ENCODE measurements at places on chromosomes 5 and 9.
A peak's percentile ranks its signal among the peaks of the same experiment; 100 is the strongest.

DNA sequence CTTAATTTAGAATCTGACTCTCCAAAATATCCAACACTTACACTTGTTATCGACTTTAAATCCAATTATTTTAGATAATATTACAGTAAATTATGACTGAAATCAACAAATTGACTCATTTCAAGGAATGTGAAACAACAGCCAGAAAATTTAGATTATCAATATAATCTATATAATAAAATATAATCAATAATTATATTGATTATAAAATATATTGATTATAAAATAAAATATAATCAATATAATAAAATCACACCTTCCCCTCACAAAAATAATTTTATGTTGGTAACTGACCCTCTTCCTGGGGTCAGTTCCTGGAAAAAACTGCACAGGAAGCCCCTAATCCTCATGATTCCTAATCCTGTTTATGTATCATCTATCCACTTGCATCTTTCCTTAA lies 91.1 kb downstream of the CEMIP2 start:
- DNase-seq, result no peak

DNA sequence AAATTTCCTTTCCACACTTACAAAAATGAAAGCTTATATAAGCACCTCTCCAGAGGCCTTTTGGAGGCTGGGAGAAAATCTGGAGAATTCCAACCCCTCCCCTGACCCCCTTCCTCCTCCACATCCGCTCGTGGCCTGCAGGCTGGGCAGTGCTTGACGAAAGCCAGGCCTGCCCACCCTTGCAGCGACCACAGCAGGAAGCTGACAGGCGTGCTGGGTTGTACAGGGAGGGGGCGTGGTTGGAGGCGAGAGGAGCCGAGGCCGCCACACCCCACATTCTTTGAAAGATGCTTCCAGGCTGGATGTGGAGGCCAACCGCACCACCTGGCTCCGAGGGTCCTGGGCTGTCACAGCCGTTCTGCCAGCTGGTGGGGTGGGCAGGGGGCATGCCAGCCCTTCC lies 47.8 kb upstream of the IER5L start:
- no peak for DNase-seq

- DNase-seq, result no peak
These were observed 123.1 kb downstream of the DROSHA start for GRCh38 chr5:31408814-31409213.

DNA sequence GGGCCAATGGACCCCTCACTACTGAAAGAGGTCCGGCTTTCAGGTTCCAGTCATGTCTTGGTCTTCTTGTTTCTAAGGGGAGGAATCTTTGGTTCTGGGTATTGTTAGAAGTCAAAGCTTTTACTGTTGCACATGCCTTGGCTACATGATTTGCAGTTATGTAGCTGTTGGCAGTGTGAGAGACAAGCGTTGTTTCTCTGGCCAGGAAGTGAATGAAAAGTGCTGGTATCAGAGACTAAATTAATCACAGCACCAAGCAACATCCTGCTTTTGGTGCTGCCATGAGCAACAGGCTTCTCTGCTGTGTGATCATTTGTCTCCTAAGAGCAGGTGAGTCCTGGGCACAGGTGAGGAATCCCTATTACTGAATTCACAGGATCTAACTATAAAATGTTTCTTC lies 100.1 kb upstream of the PRSS3 start:
- no peak for DNase-seq

DNA sequence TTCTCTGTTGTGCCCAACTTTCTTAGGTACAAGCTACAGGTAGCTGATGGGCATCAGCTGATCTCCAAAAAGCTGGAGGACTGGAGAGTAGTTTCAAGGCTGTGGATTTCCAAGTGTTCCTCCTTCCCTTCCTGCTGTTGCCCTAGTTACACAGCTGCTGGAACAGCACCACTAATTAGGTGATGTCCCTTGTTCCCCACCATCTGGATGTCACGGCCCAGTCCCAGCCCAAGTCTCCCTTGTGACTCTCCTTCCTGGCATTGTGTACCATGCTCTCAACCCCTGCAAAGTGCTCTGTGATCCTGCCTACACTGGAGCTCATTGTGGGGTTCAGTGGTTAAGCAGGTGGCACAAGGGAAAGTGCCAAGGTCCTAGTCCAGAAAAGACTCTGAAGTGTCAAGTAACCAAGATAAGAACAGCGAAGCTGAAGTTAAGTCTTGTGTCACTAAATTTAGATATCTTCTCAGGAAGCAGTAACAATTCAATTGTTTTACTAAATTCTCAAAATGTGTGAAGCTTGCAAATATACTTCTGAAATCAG lies 604.5 kb downstream of the ISL1 start:
- no peak for DNase-seq

- DNase-seq, result no peak
These were observed 79.4 kb upstream of the CCDC112 start for GRCh38 chr5:115375893-115376292.

DNA sequence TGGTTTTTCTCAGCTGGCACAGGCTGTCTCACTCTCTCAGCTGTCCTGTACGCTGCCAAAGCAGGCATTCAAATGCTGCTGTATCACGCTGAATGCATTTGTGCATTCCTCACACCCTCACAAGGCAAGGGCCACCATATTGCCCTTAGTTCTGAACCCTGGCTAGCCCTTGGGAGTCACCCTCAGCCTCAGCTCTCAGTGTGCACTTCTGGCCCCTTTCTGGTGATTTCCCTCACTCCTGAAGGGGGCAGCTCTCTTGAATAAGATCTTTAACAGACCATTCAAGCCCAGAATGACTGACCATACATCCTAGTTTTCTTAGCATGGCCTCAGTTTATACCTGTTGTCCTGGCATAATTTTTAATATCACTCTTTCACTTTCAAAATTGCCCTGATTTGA lies 84.3 kb downstream of the HTR1A start:
- no peak for DNase-seq

GRCh38 chr9:112283582-112284253 lies 49.7 kb downstream of the PTBP3 start:
- no peak for DNase-seq

DNA sequence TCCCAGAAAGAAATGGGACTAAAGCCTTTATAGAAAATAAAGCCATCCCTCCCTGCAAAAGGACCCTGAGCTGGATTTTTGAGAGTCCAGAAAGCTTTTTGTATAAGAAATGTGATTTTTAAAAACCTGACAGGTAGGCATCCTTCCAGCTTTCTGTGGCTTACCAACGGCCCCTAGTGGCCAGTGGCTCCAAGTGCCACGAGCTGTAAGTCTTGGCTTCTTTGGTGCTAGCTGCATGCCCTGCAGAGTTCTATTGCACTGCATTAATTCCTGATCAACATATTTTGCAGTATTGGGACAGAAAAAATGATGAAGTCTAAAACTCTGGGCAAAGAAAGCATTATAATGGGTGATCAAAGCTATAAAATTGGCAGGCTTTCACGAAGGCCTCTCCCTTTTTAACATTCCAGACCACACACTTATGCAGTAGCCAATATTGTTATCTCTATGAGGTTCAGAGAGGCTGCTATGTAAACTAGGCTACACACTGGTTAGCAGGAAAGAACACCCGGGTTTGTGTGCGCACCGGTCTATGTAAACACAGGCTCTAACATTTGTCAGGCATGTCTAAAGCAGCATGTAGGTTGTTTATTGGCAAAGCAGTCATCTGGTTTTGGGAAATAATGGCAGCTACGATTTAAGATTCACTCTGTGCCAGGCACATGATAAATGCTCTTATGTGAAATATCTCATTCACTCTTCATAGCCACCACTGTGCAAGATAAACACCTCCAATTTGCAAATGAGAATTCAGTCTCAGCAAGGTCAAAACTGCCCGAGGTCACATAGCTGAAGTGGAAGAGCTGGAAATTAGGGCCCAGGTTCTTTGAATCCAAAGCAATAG lies 55.2 kb downstream of the NMUR2 start:
- DNase-seq, result no peak

DNA sequence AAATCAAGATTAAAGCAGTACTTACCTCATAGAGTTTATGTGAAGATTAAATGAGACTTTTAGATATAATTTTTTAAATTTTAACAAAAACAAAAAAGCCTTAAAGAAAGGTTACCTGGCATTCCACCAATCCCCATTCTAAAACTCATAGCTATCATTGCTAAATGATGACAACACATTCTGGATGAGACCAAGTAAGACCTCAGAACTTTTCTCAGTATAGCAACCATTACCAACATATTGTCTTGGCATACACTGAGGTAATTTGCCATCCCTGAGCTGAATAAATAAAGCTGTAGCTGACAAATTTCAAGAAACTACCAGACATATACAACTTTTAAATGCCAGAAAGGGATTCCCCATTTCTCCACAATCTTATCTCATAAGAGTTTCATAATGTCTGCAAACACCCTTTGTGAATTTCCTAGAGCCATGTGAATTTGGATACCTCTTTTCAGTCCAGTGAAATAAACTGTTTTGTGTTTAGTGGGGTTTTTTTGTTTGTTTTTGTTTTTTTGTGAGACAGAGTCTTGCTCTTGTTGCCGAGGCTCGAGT lies 29.5 kb downstream of the RANBP3L start:
- no peak for DNase-seq

- no peak for DNase-seq
These were observed 77.6 kb downstream of the UGCG start for GRCh38 chr9:111974092-111974681.

GRCh38 chr9:127717766-127718165 lies 1.9 kb downstream of the TTC16 start:
- DNase-seq, result no peak

DNA sequence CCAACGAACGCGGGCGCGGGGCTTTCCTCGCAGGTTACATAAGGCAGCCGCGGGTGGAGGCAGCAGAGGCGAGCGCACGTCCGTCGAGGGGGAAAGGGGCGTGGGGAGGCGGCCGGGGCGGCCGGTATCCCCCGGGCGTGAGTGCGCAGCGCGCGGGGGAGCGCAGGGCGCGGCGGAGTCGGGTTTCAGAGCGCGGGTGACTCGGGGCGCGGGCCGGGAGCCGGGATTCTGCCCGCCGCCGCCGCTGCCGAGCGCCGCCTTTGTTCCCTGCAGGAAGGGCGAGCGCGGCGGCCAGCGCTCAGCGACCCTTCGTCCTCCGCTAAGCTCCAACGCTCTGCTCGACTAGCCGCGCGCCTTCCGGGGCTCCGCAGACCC lies at the start of gene COL15A1:
Gene COL15A1, plus strand, starts transcription at position 226 of the 375 bp plus-strand sequence. CDS start 155 bp downstream, outside the sequence.
- DNase-seq, result no peak

DNA sequence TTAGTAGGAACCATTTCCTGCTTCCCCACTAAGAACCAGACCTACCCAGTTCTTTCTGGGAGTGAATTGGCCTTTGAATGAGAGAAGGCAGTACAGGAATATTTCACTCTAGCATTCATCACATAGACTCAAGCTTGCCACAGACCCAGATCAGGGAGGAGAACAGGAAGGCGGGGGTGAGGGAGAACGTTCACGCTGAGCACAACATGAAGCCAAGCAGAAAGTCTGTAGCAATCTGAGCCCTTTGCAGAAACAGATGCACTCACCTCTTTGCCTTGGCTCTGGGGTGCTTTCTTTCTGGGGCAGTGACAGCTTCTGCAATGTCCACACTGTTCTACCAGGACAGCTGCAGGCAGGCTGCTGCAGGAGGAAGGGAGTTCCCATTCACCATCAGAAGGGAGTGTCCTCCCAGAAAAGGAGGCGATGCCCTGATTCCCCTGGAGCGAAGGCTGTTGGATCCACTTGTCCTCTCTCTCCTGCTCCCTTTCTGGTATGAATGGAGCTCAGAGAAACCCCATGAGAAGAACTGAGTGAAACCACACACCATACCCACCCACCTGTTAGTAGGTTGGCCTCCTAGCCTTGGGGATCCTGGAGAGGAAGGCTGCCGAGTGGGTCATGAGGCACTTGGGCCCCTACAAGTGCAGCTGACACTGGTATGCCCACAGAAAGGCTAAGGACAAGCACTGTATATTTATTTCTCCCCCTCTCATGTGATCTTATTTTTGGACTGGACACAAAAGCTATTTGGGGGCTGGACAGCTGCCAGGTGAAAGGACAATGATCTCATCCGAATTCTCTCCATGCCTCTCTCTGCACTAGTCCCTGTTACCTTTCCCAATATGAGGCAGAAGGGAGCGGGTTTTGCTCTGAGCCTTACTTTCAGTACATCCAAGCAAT lies 11.7 kb upstream of the FGF1 start:
- DNase-seq, result no peak

DNA sequence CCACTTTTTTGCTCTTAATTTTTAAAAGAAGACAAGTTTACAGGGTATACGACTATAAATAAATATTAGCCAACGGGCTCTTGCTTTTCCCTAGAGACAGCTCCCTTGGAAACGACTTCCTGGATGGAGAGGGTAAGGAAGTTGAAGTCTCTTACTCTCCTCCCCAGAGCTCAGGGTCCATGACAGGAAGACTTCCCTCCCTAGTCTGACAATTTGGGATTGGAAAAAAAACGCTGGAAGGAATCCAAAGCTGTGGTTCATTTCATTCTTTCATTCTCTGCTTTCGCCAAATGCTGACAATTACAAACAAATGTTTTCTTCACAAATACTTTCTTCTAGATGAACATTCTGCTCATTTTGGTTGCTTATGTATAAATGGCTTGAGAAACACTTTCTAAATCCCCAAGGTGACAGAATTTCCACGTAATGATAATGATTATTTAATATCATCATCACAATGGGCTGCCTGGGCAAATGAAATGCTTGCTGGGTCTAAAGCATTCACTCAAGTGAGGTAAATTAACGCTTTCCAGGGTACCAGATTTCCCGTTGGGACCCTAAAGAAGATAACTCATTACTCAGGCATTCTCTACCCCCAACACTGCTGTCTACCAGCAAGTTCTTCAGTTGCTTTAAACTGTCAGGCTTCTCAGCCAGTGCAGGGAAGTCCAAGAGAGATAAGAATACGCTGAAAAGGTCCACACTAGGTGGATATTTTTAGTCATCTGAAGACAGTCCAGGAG lies 139.8 kb upstream of the SLC30A5 start:
- DNase-seq, result no peak

DNA sequence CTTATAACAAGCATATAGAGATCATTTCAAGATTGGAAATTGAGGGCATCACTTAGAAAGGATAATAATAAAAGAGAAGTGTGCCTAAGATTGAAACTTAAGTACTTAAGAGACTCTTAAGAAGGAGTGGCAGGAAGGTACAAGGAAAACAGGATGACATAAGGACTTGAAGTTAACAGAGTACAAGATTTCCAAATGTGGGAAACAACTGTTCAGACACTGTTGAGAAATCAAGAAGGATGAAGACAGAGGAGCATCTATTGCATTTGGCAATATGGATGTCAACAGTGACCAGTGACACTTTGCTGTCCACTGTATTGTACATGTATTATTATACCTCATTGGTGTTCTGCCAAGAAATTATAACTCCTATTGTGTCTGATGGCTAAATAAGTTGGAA lies 157.8 kb upstream of the PTGER4 start:
- DNase-seq, result no peak

- DNase-seq, result peak; percentile 66
These were observed 453.5 kb downstream of the RAB3C start for GRCh38 chr5:59036274-59036961.

Measured in GF-D8 (cell line).